ENCODE measurements at places on chromosomes 13 and 19.

DNA sequence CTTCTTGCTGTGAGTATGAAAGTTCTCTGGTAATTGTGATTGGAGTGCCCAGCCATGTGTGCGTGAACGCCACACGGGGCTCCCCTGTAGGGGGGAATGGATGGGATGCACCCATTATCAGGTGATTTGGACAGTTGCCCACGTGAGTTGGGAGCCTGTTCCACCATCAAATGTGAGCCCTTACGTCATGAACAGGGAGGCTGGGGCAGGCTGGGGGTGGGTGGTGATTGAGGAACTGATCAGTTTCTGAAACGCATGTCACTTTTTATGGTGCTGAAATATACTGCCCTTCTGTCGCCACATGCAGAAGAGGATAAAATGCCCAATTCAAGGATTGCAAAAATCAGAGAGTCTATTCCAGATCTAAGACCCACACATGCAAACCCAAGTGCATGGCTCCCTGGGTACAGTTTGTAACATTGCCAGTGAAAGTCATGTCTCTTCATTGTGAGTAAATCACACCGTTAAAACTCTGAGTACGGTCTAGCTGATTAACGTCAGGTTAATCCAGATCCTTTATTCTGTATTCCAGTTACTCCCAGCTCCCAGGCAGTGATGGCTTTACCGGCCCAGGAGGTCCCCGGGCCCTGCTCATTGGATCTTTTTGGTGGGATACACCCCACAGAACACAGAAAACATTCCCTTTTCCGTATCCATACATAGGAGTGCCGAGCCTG lies 90.2 kb downstream of the RAB20 start:
- no peak for DNase-seq

DNA sequence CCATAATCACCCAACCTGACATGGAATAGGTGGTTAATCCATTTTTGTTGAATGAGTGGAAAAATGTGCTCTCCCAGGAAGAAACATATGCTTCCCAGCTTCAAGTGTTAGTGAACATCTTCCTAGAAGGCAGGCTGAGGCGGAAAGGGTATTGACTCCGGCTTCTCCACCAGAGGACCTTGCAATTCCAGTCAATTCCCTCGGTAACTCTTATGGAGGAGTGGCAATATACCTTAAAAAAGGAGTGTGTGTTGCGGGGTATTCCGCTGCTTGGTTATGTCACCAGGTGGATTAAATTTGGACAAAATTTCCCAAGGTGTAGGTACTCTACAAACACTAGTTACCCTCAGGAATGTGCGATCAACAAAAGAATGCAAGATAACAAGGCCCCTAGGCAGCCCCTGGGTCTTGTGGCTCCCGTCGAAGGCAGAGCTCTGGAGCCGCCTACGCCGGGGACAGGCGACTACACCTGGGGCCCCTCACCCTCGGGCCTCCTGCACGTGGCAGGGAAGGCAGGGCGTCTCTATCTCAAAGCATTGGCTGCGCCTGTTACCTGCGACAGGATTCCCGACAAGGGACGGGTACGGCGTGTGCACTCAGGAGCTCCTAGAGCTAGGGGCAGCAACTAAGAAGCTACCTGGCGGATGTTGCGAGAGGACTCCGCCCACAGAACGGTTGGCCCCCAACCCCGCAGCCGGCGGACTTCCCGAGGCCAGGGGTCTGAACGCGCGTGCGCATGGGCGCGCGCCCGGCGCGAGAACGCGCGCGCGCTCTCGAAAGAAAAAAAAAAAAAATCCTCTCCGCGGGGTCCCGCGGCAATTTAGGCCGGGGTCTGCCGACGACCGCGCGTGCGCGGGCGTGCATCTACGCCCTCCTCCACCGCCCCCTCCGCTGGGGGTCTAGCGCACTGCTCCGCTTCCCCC lies at the start of gene WDR87:
TSS of gene WDR87 (minus strand) at position 649 of the 923 bp plus-strand sequence. CDS start 8,355 bp downstream, outside the sequence.
- DNase-seq, result peak; percentile 59

- no peak for DNase-seq
Observed at GRCh38 chr13:36090592-36090991, 40.6 kb downstream of the DCLK1 start.

DNA sequence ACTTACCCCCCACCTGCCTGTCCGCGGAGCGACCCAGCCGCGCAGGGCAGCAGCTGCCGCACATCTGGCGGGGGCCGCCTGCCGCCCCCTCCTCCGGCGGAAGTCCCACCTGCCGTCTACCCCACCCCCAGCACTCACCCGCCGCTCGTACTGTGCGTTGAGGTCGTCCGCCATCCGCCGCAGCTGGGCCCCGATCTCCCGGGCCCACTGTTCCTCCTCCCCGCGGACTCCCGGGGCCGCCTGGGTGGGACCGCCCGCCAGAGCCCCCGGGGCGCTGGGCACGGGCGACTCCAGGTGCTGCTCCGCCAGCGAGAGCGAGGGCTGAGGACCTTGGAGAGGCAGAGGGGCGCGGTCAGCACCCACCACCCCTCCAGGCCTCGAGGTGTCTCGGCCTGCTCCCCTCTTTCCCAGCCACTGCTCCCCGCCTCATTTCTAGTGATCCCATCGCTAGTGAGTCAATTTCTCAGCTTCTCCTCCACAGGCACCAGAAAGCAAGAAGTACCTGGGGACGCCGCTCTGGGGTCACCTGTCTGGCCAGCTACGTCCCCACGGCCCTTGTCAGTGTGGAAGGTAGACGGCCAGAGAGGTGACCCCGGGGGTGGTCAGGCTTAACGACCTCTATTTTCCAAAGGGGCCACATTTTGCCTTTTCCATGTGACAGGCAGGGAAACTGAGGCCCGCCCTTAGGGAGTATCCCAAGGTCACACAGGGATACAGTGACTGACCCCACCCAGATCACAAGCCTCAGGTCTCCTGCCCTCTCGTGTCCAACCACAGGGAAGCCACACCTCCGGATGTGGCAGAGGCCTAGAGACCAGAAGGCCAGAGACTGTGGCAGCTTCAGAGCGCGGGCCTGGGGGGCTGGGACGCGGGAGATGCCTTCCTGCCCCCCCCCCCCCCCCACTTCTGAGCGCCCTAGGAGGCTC lies 4.3 kb downstream of the BBC3 start:
- peak; percentile 81 for DNase-seq

DNA sequence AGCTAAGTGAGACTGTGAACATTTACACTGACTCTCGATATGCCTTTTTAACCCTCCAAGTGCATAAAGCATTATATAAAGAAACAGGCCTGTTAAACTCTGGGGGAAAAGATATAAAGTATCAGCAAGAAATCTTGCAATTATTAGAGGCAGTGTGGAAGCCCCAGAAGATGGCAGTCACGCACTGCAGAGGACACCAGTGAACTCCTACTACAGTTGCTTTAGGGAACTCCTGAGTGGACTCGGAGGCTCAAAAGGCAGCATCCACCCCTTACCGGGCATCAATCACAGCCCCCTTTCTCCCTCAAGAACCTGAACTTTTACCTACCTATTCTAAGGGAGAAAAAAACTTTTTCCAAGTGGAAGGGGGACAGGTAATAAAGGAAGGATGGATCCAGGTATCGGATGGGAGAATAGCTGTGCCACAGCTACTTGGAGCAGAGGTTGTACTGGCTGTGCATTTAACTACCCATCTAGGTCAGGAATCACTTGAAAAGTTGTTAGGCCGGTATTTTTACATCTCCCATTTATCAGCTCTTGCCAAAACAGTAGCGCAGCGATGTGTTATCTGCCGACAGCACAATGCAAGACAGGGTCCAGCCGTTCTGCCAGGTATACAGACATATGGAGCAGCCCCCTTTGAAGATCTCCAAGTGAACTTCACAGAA lies 80.1 kb downstream of the ZNF486 start:
- DNase-seq, result no peak

DNA sequence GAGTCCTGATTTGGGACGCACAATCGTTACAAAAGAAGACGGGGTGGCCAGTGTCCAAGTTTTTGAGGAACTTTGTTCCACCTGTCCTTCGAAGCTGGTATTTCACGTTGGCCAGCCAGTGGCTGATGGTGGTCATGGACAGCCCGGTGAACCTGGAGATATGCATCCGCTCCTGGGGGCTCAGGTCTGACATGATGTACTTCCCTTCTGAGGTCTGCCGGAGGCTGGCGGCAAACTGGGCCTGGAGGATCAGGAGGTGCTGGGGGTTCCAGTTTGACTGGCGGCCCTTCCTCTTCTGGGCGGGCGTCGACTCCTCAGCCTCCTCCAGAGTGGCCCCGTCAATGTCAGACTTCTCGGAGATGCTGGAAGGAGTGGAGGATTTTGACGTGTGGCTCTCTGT lies 72.4 kb downstream of the TSHZ3 start:
- no peak for DNase-seq

GRCh38 chr13:40527914-40528313 lies 138.5 kb downstream of the FOXO1 start:
- no peak for DNase-seq

GRCh38 chr19:5356428-5356827 lies 15.8 kb upstream of the PTPRS start:
- DNase-seq, result no peak
